Substantia nigra (tissue), 51 donors: ENCODE measurements at places on chromosomes 11 and 22.

DNA sequence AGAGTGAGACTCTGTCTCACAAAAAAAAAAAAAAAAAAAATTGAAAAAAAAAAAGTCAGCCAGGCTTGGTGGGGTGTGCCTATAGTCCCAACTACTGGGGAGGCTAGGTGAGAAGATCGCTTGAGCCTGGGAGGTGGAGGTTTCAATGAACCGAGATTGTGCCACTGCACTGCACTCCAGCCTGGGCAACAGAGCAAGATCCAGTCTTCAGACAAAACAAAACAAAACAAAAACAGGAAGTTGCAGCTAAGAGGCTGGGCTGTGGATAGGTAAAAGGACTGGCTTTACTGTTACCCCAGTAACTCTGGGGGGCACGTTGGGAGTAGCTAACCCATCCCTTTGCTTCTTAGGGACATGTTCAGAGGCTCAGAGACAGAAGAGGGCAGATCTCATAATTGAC is 6.3 kb upstream of the PC start:
- DNase-seq: no peak

DNA sequence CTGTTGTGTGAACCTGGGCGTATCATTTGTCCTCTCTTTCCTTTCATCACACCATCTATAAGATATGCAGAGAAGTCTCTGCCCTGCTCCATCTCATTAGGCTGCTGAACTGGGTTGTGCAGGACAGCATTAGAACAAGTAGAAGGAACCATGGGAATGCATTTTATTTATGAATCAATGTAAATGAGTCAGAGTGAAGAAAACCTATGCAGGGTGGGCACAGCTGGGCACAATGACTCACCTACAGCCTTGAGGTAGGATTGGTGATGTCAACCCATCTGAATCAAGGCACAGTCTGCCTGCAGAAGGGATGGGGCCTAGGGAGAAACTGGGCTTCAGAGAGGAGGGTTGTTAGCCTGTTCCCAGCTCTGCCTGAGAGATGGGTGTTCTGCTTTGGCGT is 123.4 kb downstream of the CSNK2A3 start:
- no peak for DNase-seq

DNA sequence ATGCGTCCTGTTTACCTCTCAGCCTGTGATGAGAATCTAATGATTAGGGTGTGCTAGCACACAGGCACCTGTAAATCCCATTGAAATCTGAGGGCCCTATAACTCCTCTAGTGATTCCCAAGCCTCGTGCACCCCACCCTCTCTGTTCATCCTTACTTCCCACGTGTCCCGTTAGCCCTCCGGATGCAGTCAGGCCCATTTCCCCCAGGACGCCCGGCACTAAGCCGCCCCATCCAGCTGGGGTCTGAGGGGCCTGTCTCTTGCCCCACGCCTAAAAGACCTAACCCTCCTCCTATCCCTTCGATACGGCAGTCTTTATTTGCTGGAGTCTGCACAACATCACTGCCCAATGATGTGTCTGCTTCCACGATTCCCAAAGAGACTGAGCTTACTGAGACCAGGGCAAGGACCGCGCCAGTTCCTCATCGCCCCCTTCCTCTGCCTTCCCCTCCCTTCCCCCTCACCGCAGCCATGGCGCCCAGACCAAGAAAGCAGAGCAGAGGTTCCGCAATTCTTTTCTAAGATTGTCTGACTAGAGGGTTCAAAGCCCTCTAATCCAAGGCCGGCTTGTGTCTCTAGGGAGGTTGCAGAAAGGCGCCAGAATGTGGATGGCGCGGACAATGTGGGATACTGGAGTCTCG is 1.1 kb upstream of the FADS2 start:
- no peak for DNase-seq

DNA sequence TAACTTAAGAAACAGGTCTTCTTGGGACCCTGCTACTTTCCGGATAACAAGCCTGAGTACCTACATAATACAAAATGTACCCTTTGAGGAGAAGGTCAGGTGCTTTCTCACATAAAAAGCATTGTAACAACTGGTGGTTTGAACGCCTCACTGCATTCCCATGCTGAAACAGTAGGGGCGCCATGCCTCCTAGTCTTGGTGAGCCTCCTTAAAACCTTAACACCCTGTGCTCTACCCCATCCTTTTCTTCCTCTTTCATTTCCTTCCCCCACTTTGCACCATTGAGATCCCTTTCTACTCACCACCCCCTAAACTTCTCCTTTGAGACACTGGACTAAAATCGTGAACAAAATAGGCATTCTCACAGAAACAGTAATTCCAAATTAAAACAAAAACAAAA is 729.3 kb downstream of the NTM start:
- DNase-seq: no peak
